AG08395 (cell line): ENCODE measurements at places on chromosomes 4 and X.
A peak's percentile ranks its signal among the peaks of the same experiment; 100 is the strongest.

DNA sequence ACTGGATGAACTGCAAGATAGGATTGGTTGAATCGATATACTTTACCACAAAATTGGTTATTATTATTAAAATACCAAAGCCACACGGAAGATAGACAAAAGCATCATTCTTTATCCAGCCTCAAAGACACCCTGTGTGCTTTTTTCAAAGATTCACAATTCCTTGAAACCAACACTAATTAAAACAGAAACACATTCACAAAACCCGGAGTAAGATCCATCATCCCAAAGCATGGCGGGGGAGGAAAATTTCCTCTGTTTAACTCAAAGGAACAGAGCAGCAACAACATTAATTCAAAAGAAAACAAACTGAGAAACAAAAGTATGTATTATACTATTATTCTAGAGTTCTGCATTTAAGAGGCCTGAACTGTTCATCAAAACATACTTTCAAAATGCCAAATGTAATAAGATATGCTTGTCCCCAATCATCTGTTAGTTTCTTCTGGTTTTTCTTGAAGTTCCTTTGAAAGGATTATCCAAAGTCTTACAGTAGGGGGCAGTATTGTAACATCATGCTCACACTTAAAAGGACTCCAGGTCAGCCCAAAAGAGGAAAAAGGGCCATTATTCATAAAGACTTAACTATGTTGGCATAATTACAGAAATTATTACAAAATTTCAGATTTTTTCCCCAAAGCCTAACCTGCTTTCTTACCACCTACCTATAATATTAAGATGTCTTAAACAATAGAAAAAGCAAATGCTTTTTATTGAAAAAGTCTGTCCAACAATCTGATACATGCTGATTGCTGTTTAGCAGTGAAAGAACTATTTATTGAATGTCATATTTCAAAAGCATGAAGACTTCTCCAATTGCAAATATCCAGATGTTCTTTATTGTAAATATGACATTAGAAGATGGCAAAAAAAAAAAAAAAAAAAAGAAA, 168.7 kb downstream of the SCFD2 start:
- peak; percentile 63 for DNase-seq

GRCh38 chr4:175306436-175306835, 388.3 kb downstream of the ADAM29 start:
- DNase-seq = no peak

DNA sequence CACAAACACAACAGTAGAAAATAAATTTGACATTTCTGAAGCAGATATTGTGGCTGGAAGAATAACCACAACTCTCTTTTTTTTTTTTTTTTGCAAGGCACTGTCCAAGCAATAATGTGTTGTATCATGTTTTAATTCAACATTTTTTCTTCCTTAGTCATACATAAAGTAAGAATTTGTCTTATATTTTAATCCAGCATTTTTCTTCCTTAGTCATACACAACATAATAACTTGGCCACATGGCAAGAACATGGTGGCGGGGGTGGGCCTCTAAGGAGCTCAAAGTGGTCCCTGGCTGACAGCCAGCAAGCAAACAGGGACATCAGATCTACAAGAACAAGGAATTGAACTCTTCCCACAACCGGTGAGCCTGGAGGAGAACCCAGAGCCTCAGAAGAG, 20.2 kb downstream of the FBXW7 start:
- peak; percentile 71 for DNase-seq

- no peak for DNase-seq
These were observed 306.8 kb downstream of the PDHA2 start for GRCh38 chr4:96146686-96147085.

DNA sequence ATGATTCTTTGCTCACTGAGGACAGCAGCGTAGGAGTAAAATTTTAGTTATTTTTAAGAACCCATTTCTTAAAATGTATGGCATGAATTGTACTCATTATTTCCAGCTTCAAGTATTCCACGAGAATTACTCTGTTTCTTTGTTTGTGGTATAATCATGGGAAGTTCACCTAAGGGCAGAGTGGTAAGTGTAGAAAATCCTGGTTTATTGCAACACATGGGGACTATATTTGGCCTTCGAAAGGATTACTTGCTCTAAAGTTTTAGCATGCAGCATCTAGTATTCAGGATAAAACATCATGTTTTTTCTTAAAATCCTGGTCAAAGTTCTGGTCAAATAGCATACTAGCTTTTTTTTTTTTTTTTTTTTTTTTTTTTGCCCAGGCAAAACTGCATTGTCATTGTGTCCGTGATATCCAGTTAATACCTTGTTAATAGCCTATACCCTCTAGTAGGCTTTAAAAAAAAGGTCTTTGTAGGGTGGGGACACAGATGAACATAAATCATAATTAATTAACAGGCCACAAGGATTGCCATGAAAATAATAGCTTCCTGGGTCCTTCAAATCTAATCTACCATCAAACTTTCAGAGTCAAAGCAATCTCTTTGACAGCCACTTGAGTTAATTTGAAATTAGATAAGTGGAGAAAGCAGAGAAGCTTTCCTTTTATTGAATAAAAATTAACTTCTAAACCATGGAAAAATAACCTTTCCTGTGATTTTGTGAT, 44.6 kb upstream of the VEGFC start:
- DNase-seq = no peak

DNA sequence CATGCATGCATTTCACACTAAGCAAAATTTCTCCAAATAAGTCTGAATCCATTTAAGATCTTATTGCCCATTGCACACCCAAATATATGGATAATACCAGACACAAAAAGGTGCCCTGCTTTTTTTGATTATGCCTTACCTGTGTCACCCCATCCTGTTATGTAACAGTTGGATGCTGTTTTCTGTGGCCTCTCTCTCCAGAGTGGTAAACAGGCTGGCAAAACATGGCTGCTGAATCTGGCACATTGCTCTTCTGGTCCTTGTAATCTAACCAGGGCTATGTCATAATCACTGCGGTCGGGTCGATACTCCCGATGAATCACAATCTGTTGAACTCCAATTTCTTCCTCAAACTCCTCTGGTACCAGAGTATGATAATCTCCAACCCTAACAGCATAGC, 70.1 kb downstream of the PRSS12 start:
- DNase-seq = peak; percentile 65

DNA sequence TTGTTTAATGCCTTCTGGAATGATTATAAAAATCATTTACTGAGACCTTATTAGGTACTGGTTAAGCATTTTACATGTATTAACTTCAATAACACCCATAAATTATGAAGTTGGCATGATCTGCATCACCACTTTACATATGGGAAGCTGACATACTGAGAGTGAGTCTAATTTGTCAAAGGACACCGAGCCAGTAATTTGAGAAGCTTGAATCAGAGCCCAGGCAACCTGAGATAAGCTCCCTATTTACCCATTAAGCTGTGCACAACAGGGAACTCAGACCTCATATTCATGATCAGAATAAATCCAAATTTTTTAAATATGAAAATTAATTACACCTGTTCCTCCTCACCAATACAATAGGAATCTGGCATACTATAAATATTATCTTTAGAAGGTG, 247.9 kb upstream of the EPHA5 start:
- DNase-seq = no peak

DNA sequence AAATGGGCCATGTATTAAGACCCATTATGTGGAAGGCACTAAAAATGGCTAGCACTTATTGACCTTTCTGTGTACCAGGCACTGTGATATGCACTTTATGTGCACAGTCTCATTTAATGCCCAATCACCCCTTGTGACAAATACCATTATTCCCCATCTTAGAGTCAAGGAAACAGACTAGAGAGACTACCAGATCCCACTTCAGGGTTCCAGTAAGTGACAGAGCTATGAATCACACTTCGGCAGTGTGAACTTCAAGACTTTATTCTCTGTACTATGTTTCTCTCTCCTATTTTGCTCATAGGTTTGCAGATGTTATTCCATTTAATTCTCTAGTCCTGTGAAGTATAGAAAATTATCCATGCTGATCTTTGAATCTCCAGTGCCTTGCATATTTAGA, 107.0 kb downstream of the NFKB1 start:
- peak; percentile 15 for DNase-seq

- no peak for DNase-seq
These were observed 381.2 kb downstream of the STPG2 start for GRCh38 chr4:97762115-97762512.

- DNase-seq = peak; percentile 40
These were observed 8.5 kb upstream of the NUDT6 start for GRCh38 chr4:122930862-122931261.

GRCh38 chrX:100687128-100687527, 43.1 kb downstream of the SRPX2 start:
- no peak for DNase-seq

GRCh38 chr4:70855464-70855863, 15.8 kb upstream of the GRSF1 start:
- no peak for DNase-seq

GRCh38 chr4:20311856-20312255, 60.2 kb downstream of the SLIT2 start:
- DNase-seq = peak; percentile 31

- DNase-seq = no peak
These were observed 24.2 kb upstream of the CSF2RA start for GRCh38 chrX:1244164-1245076.

GRCh38 chrX:71227370-71228062, 4.5 kb downstream of the GJB1 start:
- DNase-seq = no peak

- DNase-seq = no peak
These were observed 173.1 kb upstream of the VCX3A start for GRCh38 chrX:6708041-6708440.

DNA sequence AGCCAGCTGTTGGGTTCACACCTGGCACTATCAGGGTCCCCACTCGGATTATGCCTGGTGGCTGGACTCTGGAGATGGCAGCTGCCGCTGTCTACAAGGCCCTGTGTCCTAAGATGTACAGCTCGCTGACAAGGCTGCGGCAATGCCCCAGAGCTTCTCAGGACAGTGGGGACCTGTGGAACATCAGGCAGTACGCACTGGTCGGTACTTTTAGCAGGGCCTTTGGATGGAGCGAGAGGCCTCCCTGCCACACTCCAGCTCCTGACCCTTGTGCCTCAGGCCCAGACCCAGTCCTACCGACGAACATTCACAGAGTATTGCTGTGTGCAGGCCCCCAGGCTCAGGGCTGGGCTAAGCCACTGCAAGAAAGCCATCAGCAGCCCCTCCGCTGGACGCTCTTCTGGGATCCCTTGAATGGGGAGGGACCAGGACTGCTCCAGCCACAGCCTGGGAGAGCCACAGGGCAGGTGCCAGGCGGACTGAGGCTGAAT, 45.7 kb upstream of the HMX1 start:
- no peak for DNase-seq

GRCh38 chr4:105248613-105249012, 101.9 kb downstream of the TET2 start:
- DNase-seq = no peak

DNA sequence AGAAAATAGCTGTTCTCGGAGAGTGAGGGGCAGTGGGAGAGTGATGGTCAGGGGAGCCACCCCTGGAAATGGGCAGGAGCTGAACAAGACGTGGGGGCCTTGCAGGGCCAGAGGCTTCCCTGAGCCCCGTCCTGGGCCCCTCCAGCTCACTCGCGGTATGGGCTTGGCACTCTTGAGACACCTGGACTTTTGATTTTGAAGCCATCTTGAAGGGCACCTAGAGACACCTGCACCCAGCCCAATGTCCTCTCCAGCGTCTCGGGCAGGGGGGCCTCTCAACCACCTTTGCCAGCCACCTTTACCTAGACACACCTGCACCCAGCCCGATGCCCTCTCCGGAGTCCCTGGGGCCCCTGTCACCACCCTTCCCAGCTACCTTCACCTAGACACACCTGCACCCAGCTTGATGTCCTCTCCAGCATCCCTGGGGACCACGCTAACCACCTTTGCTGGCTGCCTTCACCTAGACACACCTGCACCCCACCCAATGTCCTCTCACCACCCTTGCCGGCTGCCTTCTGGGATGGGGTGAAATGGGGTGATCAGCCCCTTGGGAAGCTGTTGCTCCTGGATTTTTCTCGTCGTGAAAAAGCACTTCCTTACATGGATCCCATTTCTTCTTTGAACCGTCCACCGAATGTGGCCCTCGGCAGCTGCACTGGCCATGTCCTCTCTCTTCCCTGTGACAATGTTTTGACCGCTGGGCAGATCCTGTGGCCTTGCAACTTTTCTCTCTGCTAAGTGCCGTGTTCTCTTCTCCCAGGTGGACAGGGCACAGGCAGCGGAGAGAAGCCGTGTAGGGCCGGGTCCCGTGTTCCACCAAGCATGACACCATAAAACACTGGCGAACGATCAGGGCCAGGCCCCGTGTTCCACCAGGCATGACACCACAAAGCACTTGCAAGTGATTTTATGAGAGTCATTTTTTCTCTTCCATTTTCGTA, 47.5 kb downstream of the CPZ start:
- DNase-seq = no peak

DNA sequence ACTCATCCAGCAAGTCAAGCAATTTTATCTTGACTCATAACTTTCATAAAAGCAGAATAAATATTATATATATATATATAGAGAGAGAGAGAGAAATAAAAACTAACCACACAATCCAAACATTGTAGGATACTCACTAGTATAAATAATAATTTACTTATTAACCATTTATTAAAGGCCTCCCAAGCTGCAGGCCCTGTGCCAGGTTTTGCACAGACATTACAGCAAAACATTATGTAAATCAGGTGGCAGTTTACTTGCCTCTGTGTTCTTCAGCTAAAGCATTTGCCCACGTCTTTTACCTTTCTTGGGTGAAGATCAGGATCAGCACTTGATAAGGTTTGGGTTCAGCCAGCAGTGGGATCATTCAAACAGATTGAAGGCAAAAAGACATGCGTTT, 75.6 kb downstream of the CLDN22 start:
- no peak for DNase-seq

DNA sequence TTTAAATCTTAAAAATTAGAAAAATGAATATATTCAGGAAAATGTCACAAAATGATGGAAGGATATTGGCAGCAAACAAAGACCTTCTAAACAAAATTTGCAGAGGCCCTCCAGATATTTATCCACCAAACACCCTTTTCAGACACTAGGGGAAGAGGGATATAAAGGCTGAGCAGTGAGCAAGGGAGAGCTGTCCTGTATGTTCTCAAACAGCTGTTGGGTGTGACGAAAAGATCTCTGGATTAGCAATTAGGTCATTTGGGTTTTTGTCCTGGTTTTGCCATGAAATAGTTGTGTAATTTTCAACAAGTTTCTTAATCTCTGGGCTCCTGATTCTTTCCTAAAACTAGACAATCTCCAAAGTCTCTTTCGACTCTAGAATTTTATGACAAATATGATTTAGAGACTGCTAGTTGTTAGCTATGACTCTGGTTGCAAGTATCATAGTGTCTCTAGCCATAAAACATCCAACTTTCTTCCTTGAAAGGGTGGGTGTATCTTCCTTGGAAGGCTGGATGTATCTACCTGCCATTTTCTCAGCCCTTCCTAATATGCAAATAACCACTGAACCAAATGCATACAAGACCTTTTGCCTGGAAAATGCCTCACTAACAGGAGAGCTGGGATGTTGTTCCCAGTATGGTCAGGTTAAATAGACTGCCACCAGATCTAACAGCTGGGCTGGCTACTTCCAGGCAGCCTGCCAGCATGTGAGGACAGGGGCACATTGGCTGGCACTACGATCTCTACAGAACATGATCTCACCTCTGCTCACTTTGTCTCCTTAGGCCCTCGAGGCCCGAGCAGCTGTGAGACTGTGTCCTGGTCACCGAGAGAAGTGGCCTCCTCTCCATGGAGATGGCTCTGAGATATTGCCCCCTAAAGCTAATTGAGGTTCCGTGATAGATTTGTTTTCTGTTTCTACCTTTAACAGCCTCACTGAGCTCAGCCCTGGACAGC, 225.5 kb upstream of the JADE1 start:
- no peak for DNase-seq
